ENCODE measurements at places on chromosomes 2 and 18.

DNA sequence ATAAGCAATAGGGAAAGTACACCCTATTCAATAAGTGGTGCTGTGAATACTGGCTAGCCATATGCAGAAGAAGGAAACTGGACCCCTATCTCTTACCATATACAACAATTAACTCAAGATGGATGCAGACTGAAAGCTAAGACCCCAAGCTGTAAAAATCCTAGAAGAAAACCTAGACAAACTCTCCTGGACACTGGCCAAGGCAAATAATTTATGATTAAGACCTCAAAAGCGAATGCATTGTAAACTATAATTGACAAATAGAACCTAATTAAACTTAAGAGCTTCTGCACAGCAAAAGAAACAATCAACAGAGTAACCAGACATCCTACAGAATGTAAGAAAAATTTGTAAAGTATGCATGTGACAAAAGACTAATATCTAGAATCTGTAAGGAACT, 41.1 kb upstream of the ASXL3 start:
- DNase-seq: no peak

DNA sequence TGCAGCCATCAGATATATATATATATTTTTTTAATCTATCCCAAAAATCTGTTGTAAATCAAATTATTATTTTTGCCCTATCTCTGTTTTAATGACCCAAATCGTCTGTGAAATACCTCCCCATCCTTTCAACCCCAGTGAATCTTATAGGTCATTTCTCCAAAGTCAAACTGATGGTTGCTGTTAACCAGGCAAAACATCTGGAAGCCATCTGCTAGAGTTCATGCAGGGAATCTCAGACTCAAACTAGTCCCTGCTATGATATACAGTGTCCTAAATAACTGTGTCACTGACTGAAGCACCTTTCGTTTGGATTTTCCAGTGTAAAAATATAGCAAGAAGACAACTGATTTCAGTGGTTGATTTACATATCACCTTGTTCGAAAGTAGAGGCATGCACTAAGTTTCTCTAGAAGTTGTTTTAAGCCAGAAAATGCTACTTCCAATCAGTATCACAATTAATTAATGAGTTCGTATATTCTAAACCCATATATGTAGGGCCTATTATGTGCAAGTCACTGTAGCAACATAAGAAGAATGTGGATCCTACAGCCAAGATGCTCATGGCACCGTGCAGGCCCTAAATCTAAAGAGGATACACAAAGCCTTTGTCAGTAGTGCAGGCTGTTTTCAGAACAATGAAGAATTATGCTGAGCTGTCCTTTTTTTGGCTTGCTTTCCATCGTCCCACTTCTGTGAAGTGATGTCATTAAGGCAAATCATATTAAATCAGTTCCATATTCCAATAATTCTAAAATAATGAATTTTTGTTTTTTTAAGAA, 566.0 kb downstream of the STK39 start:
- DNase-seq: no peak

DNA sequence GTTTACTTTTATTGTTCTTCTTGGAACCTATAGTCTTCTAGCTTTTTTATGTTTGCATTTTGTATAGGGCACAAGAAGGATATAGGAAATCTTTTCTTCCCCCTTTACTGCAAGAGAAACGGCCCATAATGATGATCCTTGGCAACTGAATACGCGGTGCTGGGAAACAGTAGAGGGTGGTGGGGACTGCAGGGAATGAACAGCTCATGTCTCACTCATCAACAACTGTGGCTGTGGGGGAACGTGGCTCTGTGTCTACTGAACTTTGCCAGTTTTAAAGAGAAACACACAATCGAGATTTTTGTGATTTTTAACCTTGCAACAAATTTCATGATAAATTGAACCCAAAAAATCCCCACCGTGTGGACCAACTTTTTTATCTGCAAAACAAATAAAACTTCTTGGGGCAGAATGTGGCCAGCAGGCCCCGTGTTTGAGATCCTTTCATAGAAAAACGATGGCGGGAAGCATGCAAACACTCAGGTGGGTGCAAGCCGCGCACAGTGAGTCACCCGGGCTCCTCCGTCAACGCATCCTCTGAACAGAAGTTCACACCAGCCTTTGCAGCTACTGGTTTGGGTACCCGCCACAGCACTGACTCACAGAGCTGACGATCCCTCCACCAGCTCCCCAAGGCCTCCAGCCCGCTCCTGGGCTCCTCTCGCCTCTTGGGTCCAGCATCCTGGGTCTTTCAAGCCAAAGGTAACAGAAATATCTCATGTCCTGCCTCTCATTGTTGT, 149.3 kb downstream of the COL6A3 start:
- no peak for DNase-seq

- DNase-seq: peak; percentile 9
These were observed 137.0 kb downstream of the LRP2 start for GRCh38 chr2:169225233-169225750.

GRCh38 chr2:119837759-119838158, 78.0 kb downstream of the PTPN4 start:
- no peak for DNase-seq

GRCh38 chr18:41134426-41134825, 820.6 kb upstream of the PIK3C3 start:
- DNase-seq: no peak
